Chondrocyte (in vitro differentiated cells): ENCODE measurements at places on chromosomes 2 and 18. TPM values are rescaled to one million over a fixed set of nuclear protein-coding genes. Genes with fewer than 3 reads are reported as not detected.

The ASXL3 gene
- total RNA-seq, result 3.4 to 14.5 TPM (median 3.9 TPM) in 3 replicates

The TBC1D8 gene
- total RNA-seq, result 6.2 to 8.2 TPM (median 7.3 TPM) in 3 replicates

The DSG2 gene
- total RNA-seq, result 16.1 to 45.0 TPM (median 43.7 TPM) in 3 replicates

The PAIP2B gene
- total RNA-seq, result 0.67 to 0.73 TPM (median 0.70 TPM) in 3 replicates

The RAPH1 gene
- 58.9 to 71.6 TPM (median 71.5 TPM) in 3 replicates for total RNA-seq

The SLC4A1AP gene
- total RNA-seq, result 16.4 to 24.3 TPM (median 18.8 TPM) in 3 replicates

The DES gene
- total RNA-seq, result 0.70 to 19.8 TPM (median 15.5 TPM) in 3 replicates

- no peaks in the 10 kb centered on the region for H3K4me1 ChIP-seq
- no peaks in the 10 kb centered on the region for H3K27me3 ChIP-seq
- no peaks in the 10 kb centered on the region for H3K36me3 ChIP-seq
- no peak overlapping the region for H3K4me3 ChIP-seq
- DNase-seq, result no peak
Observed at GRCh38 chr2:7530001-7530400, 612.8 kb downstream of the RNF144A start.

DNA sequence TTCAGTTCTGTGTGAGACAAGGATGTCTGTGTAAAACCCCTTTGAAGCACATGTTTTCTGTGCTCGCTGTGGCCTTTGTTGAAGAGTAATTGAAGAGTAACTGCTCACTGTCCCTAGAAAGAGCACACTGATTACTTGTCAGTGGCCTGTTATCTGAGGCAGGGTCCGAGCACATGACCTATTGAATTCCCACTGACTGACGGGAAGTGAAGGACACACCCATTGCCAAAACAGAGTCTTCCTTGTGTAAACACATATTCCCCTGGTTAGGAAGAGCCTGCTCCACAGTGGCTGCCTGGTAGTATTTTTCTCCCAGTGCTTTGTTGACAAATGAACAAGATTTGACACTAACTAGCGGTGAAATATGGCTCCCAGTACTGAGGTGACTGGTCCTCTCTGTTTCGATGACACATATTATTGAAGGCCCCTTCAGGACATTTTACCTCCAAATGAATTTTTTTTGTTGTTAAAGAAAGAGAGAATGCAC, 148.5 kb upstream of the GYPC start:
- peaks cover 2% of the 10 kb centered on the region for H3K27me3 ChIP-seq
- H3K27ac ChIP-seq, result no peak overlapping the region
- H3K4me1 ChIP-seq, result peaks cover 7% of the 10 kb centered on the region
- H3K4me3 ChIP-seq, result no peak overlapping the region
- DNase-seq, result no peak

DNA sequence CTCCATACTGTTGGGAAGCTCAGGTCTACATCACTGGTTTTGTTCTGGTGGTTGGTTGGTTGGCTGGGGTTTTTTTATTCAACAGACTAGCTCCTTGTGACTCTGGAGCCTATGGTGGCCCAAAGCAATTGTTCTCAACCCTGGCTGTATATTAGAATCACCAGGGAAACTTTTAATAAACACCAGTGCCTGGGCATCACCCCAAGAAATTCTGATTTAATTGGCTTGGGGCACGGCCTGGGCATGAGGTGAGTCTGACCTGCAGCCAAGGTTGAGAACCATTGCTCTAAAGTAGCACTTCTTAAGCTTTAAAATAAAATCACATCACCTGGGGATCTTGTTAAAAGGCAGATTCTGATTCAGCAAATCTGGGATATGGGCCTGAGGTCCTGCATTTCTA, 184.1 kb downstream of the C1D start:
- no peaks in the 10 kb centered on the region for H3K27me3 ChIP-seq
- H3K4me3 ChIP-seq, result no peak overlapping the region
- no peak overlapping the region for H3K27ac ChIP-seq
- peaks cover 5% of the 10 kb centered on the region for H3K4me1 ChIP-seq
- H3K36me3 ChIP-seq, result no peaks in the 10 kb centered on the region
- no peak for DNase-seq

DNA sequence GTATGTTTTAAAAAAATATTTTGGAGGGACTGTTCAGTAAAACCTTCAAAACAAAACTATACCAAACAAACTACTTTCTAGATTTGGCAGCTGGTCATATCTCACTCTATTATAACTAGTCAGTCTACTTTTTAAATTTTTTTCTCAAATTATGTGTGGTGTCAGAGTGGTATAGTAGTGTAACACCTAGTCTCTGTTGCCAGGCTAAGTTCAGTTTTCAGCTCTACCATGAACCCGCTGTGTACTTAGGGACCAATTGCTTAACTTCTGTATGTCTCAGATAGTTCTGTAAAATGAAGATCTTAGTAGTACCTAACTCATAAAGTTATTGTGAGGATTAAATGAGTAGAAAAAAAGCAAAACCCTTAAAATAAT, 54.3 kb downstream of the GPD2 start:
- H3K27ac ChIP-seq, result no peak overlapping the region
- peaks cover 8% of the 10 kb centered on the region for H3K4me1 ChIP-seq
- no peak for DNase-seq
- no peak overlapping the region for H3K4me3 ChIP-seq
- no peaks in the 10 kb centered on the region for H3K27me3 ChIP-seq
- H3K36me3 ChIP-seq, result no peaks in the 10 kb centered on the region

DNA sequence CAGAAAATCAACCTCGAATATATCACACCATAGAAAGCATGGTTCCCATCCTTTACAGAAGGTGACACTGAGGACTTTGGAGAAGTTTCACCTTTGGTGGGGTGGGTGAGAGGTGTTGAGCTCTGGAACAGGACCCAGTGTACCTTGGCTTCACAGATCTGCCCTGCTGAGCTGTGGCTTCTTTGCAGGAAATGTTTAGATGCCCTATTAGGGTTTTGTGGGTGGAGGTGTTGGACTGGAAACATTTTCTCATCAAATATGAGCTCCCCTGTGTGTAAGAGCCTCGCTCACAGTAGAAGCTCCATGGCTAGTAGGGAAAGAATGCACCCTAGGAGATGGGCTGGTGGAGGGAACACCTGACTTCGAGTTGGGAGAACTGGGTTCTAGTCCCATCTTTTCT, 55.6 kb downstream of the RPL37A start:
- H3K4me3 ChIP-seq, result no peak overlapping the region
- no peaks in the 10 kb centered on the region for H3K27me3 ChIP-seq
- no peaks in the 10 kb centered on the region for H3K36me3 ChIP-seq
- DNase-seq, result no peak

DNA sequence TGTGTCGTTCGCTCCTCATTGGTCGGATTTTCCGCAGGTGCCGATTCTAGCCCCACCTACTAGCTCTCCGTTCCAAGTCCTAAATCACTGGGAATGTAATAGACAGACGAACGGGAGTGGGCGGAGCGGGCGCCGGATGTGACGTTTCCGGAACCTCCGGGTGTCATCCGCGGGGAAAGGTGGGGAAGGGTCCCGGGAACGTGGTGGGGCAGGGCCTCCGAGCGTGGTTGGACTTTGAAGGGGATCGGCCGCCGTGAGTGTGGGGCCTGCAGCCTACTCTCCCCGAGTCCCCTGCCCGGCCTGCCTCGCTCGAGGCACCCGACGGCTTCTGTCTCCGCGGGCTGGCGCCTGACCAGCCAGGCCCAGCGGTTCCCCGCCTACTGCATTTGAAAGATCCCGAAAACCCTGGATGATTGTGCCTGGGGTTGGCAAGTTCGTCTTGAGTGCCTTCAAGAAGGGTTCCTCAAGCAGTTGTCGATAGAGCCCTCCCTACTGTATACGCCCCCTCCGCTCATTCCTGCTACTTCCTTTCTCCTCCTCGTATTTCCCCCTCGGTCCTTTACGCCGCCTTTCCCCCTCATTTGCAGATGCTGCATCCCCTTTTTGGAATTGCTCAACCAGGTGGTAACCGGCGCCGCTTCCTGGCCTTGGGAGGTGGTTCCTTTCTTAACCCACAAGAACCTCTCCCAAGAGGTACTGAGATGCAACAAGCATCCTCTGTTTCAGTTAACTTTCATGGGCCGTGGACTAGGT, at the start of gene STAMBP:
Gene STAMBP, plus strand, starts transcription at position 144 of the 753 bp plus-strand sequence. CDS start 1,896 bp downstream, outside the sequence.
- no peaks in the 10 kb centered on the region for H3K27me3 ChIP-seq
- peaks cover 38% of the 10 kb centered on the region for H3K4me1 ChIP-seq
- H3K4me3 ChIP-seq, result peak within 1 kb of the TSS; percentile 97
- peak within 1 kb of the TSS; percentile 99 for H3K27ac ChIP-seq

DNA sequence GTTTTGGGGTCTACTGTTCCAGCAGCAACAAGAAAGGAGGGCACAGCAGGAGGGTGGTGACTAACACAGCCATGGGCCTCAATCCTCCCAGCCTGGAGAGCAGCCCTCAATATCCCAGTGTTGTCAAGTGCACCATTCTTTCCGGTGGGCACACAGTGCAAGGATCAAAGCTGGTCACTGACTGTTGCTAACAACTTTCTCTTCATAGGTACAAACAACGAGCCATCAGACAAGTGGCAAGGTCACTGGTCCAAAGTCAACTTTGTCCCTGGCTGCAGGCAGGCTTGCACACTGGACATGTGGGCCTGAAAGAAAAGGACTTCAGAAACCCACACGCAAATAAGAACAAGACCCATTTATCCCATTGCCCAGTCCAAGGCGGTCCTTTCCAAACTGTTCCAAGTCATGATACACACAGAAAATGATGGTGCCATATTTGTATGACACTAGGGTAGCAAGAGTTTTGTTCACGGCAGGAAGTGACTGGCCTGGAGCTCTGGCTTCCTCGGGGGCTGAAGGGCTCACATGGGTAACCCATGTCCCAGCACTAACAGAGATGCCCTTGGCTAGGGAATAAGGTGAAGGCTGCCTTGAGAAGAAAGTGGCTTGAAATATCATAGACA, 57.0 kb downstream of the KCTD1 start:
- no peak overlapping the region for H3K27ac ChIP-seq
- H3K4me3 ChIP-seq, result no peak overlapping the region
- no peaks in the 10 kb centered on the region for H3K27me3 ChIP-seq
- peaks cover 4% of the 10 kb centered on the region for H3K36me3 ChIP-seq

DNA sequence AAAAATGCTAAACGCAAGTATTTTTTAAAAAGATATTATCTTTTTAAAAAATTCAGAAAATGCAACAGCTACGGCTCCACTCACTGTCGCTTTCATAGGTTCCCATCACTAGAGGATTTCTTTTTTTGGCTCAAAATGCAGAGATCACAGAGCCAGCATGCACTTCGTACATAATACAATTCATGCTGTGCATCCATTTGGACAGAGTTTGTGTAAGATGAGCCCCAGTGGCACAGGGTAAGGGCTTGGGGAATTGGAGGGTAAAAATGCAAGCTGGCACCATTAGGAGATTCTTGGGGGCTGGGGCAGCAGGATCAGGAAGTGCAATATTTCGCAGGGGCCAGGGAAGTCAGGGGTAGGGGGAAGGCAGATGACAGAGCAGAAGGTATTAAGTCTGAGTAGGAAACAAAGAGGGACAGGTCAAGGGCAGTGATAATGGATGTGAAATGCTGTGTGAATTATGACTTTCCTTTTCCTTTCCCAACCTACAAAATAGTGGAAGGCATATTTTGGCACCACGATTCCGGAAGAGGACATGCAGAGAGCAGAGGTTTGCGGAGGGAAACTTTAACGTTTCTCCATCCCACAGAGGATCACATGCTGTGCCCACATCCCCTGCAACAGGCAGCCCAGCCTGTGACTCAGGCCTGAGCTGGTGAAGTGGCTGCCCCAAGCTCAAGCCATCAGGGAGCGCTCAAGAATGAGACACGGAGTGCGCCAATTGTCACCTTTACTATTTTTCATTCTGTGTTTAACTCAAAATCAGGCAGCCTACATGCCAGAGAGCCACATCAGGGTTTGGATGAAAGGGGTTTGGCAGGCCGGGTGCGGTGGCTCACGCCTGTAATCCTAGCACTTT, 4.7 kb downstream of the CAPG start:
- DNase-seq, result no peak
- no peaks in the 10 kb centered on the region for H3K27me3 ChIP-seq
- H3K4me3 ChIP-seq, result peak overlapping the region; percentile 61
- peaks cover 39% of the 10 kb centered on the region for H3K4me1 ChIP-seq
- H3K36me3 ChIP-seq, result peaks cover 6% of the 10 kb centered on the region

GRCh38 chr2:9262671-9263171, 56.1 kb downstream of the ASAP2 start:
- H3K4me1 ChIP-seq, result peaks cover 80% of the 10 kb centered on the region
- no peaks in the 10 kb centered on the region for H3K27me3 ChIP-seq
- DNase-seq, result no peak
- peak overlapping the region; percentile 86 for H3K27ac ChIP-seq
- no peaks in the 10 kb centered on the region for H3K36me3 ChIP-seq

- peaks cover 12% of the 10 kb centered on the region for H3K36me3 ChIP-seq
- no peak for DNase-seq
- no peaks in the 10 kb centered on the region for H3K27me3 ChIP-seq
Observed at GRCh38 chr2:156553714-156554442, 117.7 kb downstream of the GPD2 start.

DNA sequence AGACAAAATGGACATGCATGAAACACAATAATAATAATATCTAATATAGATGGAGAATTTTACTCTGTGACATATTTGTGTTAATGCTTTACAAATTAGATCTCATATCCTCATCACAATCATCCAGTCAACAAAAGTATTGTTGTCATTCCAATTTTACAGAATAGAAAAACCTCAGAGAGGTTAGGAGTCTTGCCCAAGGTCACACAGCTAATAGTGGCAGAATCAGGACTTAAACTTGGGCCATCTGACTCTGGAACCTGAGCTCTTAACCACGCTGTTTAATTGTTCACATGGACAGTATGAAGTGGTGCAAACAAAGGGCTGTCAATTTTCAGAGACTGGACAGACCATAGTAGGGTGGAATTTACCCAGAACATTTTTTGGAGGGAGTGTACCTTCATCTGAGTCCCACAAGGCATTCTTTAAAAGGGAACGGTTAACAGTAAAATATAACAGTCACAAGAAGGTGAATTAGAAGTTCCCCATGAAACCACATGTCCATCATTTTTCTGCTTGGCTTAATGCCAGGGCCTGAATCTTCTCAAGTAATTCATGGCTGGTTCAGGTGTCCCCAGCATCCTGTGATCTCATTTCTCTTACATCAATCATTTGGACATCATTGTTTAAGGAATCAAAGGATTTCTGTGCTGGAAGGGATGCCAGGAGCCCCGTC, 35.4 kb upstream of the CCDC93 start:
- H3K27ac ChIP-seq, result no peak overlapping the region
- H3K27me3 ChIP-seq, result peaks cover 42% of the 10 kb centered on the region
- H3K4me1 ChIP-seq, result peaks cover 3% of the 10 kb centered on the region
- no peaks in the 10 kb centered on the region for H3K36me3 ChIP-seq
- no peak for DNase-seq
- H3K4me3 ChIP-seq, result no peak overlapping the region

- H3K36me3 ChIP-seq, result no peaks in the 10 kb centered on the region
- H3K27ac ChIP-seq, result peak overlapping the region; percentile 36
- no peak for DNase-seq
- no peaks in the 10 kb centered on the region for H3K27me3 ChIP-seq
- no peak overlapping the region for H3K4me3 ChIP-seq
Observed at GRCh38 chr2:7009207-7009911, 92.1 kb downstream of the RNF144A start.
